ENCODE measurements at places on chromosomes 5 and 9.
A peak's percentile ranks its signal among the peaks of the same experiment; 100 is the strongest.

- DNase-seq = peak; percentile 61
These were observed 78.6 kb downstream of the SPRY4 start for GRCh38 chr5:142246258-142246657.

- DNase-seq = peak; percentile 46
These were observed 3.2 kb downstream of the RBM18 start for GRCh38 chr9:122261469-122261881.

DNA sequence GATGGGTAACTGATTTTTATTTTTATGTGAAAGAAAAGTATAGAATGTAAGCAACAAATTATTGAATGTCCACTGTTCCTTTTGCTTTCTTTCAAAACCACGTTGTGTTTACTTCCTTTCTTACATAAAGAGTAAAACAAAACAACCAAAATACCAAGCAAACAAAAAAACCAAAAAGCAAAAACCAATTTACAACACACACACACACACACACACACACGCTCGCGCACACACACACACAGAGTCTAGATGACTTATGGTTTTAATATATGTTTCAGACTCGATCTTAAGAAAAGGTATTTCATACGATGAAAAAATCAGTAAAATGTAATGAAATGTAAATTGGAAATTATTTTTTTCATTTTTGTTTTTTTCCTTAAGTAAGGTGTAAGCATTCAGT, 80.3 kb downstream of the ADGRV1 start:
- peak; percentile 9 for DNase-seq

GRCh38 chr9:103804077-103804735, 289.9 kb upstream of the SMC2 start:
- DNase-seq = peak; percentile 84

DNA sequence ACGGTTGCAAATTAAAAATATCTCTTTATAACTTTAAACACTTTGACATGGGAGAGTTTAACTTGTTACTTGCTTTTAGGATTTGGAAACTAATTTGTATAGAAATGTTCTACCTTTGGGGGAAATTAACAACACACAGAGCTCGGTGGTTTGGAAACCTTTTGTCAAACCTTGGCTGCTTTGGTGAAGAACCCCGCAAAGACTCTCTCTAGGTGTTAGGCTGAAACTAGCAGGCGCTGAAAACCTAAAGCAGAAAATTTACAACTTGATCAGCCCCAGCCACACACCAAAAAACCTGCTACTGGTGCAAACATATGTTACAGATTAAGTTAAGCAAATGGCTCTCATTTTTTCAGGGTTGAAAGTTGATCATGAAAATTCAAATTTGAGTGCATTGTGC, 25.8 kb downstream of the NR2F1 start:
- DNase-seq = no peak

DNA sequence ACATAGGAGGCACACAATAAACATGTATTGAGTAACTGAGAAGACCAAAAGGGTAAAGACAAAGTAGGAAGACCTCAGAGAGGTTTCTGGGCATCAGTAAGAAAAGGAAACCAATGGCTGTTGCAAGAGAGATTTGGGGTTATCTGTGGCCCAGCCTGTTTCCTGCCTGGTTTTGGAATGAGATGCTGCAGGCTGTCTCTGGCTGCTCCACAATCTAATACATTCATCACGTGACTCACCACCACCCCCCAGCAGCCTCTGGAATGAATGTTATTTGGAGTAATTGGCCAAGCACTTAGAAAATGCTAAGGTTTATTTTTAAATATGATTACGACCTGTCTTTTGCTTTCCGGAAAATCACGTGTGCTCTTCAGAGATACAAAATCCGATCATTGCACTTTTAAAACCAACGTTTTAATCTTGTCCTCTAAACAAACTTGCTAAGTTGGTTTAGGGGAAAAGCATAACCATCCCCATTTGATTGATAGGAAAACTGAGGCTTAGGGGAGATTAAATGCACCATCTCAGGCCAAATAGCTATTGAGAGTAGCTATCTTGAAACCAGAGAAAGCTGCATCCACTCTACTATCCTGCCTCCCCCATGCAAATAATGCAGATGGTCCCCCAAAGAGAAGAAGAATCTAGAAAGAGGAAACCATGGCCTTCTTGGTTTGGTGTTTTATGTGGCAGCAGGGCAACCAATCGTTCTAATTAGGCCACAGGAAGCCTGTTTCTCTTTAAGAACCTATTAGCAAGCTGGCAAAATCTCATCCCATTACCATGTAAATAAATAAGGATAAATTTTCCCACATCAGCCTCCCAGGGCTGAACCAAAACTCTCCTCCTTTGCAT, 151.8 kb upstream of the ADRA1B start:
- DNase-seq = peak; percentile 96

DNA sequence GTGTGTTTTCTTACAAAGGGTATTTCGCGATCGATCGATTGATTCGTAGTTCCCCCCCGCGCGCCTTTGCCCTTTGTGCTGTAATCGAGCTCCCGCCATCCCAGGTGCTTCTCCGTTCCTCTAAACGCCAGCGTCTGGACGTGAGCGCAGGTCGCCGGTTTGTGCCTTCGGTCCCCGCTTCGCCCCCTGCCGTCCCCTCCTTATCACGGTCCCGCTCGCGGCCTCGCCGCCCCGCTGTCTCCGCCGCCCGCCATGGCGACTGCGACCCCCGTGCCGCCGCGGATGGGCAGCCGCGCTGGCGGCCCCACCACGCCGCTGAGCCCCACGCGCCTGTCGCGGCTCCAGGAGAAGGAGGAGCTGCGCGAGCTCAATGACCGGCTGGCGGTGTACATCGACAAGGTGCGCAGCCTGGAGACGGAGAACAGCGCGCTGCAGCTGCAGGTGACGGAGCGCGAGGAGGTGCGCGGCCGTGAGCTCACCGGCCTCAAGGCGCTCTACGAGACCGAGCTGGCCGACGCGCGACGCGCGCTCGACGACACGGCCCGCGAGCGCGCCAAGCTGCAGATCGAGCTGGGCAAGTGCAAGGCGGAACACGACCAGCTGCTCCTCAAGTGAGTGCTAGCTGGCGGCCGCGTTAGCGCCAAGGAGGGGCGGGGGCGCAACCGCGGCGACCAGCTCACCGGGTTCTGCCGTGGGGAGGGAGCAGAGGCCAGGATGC, 480 bp downstream of the LMNB1 start:
- peak; percentile 46 for DNase-seq

GRCh38 chr5:131672776-131673175, 37.7 kb upstream of the RAPGEF6 start:
- DNase-seq = no peak

- DNase-seq = peak; percentile 54
These were observed 468.1 kb downstream of the SPATA31D1 start for GRCh38 chr9:82456642-82457041.

DNA sequence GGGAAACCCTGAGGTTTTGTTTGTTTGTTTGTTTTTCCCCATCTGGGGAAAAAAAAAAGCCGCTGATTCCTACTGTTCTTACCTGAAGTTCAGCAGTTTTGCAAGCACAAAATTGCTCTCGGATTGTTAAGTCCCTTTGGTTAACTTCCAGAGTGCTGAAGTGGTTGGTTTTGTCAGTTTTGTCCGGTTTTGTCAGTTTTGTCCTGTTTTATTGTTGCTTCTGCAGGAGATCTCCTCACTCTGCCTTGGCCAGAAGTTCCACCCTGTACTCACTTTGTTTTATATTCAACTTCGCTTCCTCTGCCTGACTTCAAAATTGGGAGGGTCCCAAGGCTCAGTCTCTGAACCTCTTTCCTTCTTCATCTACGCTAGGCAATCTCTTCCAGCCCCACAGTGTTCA, 14.4 kb downstream of the ZNF346 start:
- DNase-seq = no peak

DNA sequence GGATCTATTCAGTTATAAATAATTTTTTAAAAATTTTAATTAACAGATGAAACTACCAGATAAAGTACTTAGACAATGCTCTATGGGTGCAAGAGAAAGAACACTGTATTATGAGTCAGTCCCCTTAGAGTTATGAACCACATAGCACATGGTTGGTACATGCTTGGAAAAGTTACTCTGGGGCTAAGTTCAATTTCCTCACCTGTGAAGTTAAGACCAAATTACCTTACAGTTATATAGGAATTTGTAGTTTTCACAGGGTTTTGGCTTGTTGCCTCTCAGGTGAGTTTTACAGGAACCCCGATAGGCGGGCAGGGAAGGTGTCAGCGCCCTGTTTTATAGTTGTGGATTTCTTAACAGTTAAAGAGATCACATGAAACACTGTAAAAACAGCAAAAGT, 1.2 kb downstream of the PANK3 start:
- DNase-seq = no peak

GRCh38 chr9:21470126-21470525, 12.0 kb downstream of the IFNE start:
- DNase-seq = no peak

DNA sequence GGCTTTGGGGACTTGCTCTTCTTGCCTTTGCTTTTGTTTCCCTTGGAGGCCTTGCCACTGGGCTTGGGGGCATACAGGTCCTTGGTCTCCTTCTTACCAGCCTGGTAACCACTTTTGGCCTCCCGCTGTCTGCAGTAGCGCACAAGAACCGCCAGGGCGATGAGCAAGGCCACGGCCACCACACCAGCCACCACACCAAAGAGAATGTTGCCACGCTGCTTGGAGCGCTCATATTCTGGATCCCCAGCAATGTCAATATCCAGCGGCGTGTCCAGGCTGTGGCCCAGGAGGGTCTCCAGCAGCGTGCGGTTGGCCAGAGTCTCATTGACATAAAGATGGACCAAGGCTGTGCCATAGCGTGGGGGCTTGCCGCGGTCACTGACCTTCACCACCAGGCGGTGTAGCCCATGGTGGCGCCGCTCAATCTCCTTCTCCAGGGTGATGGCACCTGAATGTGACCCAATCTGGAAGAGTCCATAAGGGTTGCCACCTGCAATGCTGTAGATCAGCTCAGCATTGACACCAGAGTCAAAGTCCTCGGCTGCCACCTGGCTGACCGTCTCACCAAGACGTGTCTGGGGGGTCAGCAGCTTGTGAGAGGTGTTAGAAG, 14.5 kb downstream of the PCDH1 start:
- DNase-seq = no peak

GRCh38 chr5:153896701-153897100, 142.0 kb downstream of the FAM114A2 start:
- peak; percentile 82 for DNase-seq

- DNase-seq = peak; percentile 54
These were observed 7.3 kb downstream of the SH3RF2 start for GRCh38 chr5:145943674-145944121.

- DNase-seq = no peak
These were observed 9.3 kb upstream of the AFAP1L1 start for GRCh38 chr5:149262315-149262714.

- DNase-seq = no peak
These were observed 91.9 kb downstream of the CYFIP2 start for GRCh38 chr5:157357823-157358222.

- no peak for DNase-seq
These were observed 116.1 kb upstream of the TAF11L2 start for GRCh38 chr5:17381932-17382331.

DNA sequence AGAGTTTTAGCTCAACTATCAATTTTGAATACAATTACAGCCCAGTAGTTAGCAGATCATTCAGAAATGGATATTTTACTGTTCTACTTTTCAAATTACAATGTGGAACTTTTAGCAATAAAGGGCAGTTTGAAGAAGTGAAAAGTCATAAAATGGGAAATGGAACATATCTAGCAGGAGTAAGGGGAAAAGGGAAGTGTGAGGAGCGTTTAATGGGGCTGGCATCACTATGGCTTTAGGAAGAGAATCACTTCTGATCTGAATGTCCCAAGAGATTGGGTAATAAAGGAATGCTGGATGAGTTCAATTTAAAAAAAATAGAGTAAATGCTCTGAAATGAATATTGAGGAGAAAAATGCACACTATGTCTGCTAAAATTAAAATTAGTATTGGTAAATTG, 77.4 kb downstream of the ATPSCKMT start:
- DNase-seq = no peak

DNA sequence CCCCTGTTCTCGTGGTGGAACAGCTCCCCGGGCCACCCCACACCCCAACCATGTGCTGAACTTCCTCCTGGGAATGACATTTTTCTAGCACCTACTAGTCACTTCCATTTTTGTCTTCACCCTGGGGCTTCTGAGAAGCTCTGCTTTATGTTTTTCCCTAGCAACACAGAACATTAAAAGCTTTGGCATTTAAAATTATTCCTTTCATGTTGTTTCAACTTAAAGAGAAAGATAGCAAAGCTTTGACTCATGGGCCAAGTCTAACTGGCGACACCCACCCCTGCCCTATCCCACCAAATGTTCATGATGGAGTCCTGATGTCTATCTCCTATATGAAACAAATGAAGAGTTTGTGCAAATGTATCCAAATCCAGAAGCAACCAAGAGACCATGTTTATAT, 22.4 kb downstream of the BOD1 start:
- DNase-seq = peak; percentile 18

All from fibroblast of upper back skin (primary cell).